Epithelial cell of proximal tubule (primary cell): ENCODE measurements at places on chromosomes 1 and 21. TPM values are rescaled to one million over a fixed set of nuclear protein-coding genes. Genes with fewer than 3 reads are reported as not detected.

DNA sequence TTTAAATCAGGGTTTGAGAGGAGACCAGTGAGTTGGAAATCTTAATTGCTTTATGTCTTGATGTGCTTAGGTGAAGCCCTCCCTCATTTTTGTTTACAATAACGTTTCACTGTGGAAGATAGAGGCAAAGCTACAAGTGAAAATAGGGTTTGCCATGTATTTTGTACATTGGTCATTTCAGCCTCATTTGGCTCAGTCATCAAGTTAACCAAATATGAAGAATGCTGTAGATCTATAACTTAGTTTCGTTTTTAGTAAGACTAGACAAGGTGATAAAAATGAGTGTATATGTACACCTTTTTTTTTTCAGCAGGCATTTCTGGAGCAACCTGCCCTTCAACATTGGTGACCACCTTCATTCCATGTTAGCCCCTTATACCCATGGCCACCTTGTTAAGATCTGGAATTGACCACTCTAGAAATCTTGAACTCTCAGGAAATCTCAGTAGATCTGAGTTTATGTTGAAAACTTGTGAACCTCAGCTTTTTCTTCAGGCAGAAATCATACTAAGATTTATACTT lies 2.9 kb downstream of the NFYC start:
- no peak for DNase-seq

DNA sequence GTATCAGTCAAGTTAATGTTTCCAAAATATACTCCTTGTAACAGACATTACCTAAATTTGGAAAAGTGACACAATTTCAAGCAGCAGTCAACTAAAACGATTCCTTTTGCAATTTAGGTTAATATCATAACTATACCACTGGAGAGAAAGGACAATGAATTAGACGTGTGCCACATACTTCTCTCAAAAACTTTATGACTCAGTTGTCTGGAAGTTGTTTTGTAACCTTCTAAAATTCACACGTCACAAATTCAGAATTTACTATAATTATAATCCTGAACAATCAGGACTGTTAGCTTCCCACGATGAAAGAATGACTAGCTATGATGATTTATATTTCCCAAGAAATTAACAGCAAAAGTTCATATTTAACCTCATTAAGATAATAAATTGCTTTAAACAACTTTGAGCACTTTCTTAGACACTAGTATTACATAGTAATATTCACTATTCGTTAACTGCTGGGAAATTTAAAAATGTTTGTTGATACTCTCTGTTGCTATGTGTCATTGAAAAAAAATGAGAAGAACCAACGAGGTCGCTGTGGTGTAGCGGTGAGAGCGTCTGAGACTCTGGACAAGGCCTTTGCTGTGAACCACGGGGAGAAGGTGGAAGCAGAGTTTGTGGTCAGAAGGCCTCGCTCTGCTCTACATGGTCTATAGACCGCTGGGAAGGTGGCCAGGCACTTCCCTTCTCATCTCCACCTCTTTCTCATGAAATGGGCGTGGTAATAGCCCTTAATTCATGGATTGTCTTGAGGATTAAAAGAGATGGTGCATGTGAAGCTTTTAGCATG lies 27.9 kb upstream of the BATF3 start:
- DNase-seq: peak; percentile 32

The PPIE gene
- total RNA-seq: 43.9 and 58.7 TPM in 2 replicates

The OR14K1 gene
- not detected in 2 replicates for total RNA-seq

GRCh38 chr1:109649491-109649914 lies 6.4 kb upstream of the GSTM4 start:
- DNase-seq: no peak

GRCh38 chr1:42927274-42927841 lies 31.3 kb downstream of the SLC2A1 start:
- DNase-seq: no peak

The C21orf58 gene
- total RNA-seq: 10.3 and 12.1 TPM in 2 replicates

The NFASC gene
- total RNA-seq: 0.29 TPM in 2 replicates

DNA sequence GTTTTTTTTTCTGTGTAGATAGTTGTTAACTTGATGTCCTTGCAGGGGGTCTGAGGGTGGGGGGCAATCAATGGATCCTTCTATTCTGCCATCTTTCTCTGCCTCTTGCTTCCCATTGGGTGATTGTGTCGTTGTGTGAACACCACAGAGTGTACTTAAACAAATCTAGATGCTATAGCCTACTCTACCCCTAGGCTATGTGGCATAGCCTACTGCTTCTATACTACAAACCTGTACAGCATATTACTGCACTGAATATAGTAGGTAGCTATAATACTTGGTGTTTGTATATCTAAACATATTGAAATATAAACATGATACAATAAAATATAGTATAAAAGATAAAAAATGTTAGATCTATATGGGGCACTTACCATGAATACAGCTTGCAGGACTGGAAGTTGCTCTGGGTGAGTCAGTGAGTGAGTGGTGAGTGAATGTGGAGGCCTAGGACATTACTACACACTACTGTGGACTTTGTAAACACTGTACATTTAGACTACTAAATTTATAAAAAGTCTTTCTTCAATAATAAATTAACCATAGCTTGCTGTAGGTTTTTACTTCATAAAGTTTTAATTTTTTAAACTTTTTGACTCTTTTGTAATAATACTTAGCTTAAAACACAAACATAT lies 105.4 kb downstream of the CENPF start:
- DNase-seq: no peak

The CAPN9 gene
- not detected in 2 replicates for total RNA-seq

The IFI44 gene
- 0.17 and 1.3 TPM in 2 replicates for total RNA-seq

DNA sequence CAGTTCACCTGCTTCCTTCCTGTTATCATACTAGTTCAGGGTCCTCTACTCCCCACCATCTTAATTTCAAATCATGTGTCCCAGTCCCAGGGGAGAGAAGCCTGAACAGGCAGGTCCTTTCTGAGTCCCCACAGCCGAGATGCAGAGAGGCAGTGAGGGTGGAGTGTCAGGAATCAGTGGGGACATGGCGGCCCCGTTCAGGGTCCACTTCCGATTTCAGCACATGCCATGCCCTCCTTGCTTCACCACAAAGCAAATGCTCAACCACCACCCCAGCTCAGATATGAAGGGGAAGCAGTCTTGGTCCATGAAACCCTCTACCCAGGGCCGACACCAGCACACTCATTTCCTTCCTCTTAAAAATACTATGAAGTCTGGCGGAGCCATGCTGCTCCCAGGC lies 5.2 kb upstream of the SEMA4A start:
- no peak for DNase-seq

DNA sequence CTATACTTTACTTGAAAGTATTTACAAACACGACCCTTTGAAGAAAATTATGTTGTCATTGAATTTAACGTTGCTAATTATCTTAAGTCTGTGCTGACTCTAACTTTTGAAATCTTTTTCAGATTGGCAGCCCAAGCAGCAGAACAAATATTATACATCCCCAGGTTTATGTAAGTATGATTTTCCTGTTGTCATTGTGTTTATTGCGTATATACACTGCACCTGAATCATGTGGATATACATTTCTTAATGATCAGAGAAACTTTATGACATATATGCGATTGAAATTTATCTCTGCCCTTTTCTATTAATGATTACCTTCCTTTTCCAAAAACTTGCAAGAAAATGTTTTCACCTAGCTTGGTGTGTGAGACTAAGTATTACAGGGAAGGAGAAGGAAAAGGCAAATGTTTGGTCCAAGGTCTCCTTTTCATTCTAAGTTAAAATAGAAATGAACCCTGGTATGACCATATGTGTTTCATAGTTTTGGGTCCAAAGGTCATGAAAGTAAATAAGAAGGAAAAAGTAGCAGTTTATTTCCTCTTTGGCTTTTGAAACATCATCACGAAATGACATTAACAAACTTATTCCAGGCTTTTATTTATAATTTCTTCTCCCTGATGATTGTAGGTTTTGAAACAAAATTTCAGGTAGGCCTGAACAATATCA lies 116.8 kb downstream of the VPS13D start:
- no peak for DNase-seq

The ZNF593OS gene
- total RNA-seq: not detected in 2 replicates

The OPRD1 gene
- not detected in 2 replicates for total RNA-seq

DNA sequence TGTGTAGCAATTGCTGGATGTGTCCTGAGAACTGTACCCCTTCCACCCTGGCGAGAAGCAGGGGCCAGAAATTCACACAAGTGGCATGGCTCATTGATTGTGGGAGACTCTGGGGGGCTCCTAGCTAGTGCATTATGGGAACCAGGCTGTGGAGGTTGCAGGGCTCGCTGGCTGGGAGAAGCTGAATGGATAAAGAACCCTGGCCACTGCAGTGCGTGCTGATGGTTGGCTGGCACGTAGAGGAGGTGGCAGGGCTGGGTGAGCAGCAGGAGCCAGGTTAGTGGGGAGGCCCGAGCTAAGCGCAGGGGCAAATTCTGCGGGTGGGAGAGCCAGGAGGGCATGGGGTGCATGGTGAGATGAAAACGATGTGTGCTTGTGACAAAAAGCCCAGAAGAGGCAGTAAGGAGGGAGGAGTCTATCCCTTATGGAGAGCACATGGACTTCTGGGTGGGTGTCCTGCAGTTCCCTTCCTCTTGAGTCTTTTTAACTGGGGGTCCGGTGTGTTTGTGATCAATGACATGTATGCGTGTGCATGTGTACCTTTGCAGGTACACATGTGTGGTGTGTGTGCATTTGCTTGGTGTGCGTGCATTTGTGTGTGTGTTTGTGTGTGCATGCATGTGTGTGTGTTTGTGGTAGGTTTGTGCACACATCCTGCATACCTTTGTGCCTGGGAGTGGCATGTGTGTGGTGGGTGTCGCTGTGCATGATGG lies 3.6 kb downstream of the GUK1 start:
- no peak for DNase-seq

DNA sequence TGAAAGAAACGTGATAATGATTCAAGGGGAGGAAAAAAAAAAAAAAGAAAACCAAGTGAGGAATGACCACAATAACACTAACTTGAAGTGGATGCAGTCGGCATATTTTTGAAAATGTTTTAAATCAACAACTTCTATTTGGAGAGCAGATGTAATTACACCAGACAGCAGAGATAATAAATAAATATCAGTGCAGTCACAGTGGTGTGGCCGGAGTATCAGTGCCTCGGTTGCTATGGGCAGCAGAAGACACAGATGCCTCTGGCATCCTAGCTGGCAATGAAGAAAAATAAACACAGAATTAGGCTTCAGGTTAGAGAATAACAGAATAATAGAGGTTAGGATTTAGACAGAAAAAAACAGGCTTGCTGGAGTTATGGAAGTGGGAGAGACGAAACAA lies 888.3 kb downstream of the LTN1 start:
- DNase-seq: no peak

- DNase-seq: no peak
These were observed 32.4 kb downstream of the KCTD3 start for GRCh38 chr1:215599418-215600074.

- DNase-seq: peak; percentile 6
These were observed 41.0 kb downstream of the BRINP3 start for GRCh38 chr1:190436615-190437014.

GRCh38 chr1:46087891-46088290 lies 44.5 kb downstream of the PIK3R3 start:
- DNase-seq: no peak

The SPRR5 gene
- total RNA-seq: not detected in 2 replicates

The ABCG1 gene
- not detected in 2 replicates for total RNA-seq

The WNT4 gene
- 0.07 TPM in 1 of 2 replicates, not detected in the other for total RNA-seq

The LCE3E gene
- not detected in 2 replicates for total RNA-seq

DNA sequence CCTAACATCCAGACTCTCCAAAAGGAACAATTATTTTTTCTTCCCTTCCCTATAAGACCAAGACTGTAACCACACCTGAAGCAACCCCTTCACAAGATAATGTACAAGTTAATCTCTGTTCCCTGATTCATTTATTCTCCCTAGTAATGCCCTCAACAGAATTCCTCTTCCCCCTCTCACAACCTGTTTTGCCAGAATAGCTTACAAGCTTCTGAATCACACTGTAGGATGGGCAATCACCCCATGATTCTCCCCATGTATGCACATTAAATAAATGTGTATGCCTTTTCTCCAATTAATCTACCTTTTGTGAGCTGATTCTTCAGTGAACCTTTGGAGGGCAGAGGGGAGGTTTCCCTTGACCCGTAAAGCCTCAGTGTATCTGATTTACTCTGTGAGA lies 20.9 kb upstream of the RNF11 start:
- DNase-seq: no peak

GRCh38 chr1:18491168-18491567 lies 10.4 kb downstream of the KLHDC7A start:
- DNase-seq: no peak

- no peak for DNase-seq
These were observed 4.8 kb downstream of the MGST3 start for GRCh38 chr1:165635823-165636222.

DNA sequence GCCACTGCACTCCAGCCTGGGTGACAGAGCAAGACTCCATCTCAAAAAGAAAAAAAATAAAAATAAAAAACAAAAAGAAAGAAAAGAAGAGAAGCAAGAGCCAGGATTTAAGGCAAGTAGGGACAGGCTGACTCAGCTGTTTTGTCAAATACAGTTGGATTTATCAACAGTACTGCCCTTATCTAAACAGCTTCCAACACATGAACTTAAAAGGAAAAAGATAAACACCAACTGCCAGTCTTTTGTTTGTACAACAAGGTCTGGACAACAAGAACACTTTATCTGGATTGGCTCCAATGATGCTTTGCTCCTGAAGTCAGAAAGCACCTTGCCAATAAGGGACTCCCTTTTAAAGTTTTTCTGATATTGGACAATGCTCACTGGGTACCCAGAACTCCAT lies 886.0 kb downstream of the ADGRL2 start:
- DNase-seq: no peak

DNA sequence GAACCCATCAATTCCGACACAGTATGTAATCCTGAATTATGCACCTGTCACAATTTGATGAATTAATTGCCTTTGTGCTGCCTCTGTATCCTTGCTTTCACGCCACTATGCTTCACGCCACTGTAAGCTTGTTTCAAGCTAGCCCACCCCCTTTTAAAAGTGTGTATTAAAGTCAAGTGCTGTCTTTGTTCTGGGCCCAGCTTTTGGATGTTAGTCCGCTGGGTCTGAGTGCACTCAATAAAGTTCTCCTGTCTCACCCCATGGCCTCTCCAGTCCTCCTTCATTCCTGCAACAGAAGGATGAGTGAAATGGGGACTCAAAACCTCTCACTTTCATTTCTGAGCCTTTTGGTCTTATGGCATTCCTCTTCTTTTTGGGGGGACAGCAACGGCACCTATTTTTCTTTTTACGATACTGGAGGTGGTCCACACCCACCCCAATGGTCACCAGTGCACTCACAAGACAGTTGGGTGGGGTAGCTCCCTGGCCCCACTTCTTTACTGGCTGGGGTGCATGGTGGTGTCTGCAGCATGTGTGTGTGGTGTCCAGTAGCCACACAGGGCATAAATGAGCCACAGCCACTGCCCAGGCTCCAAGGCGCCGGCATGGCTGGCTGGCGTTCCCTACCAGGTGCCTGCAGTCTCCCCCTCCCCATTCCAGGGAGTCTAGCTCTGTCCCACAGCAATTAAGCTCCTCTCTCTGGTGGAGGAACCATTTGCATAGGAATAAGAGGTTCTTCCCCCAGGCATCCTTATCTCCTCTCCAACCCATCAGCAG lies 1.8 kb downstream of the THEM4 start:
- DNase-seq: no peak

- DNase-seq: no peak
These were observed 15.4 kb downstream of the ANGPTL3 start for GRCh38 chr1:62612770-62613169.

The COL6A1 gene
- total RNA-seq: 76.9 and 135 TPM in 2 replicates

GRCh38 chr1:62544570-62544969 lies 52.8 kb upstream of the ANGPTL3 start:
- DNase-seq: no peak

The TTC22 gene
- 1.9 and 4.3 TPM in 2 replicates for total RNA-seq

- no peak for DNase-seq
These were observed 86.4 kb downstream of the FAM78B start for GRCh38 chr1:166080277-166080966.

The UHMK1 gene
- 37.6 and 38.6 TPM in 2 replicates for total RNA-seq

- no peak for DNase-seq
These were observed 123.7 kb upstream of the EDN2 start for GRCh38 chr1:41608211-41608610.
